ENCODE measurements at places on chromosomes 7 and 10.

- DNase-seq, result no peak
Measured at GRCh38 chr10:99551158-99551557, 18.4 kb downstream of the NKX2-3 start.

- no peak for DNase-seq
Measured at GRCh38 chr7:31688996-31689395, 2.0 kb downstream of the PPP1R17 start.

- DNase-seq, result no peak
Measured at GRCh38 chr7:82258181-82258580, 185.4 kb downstream of the CACNA2D1 start.

DNA sequence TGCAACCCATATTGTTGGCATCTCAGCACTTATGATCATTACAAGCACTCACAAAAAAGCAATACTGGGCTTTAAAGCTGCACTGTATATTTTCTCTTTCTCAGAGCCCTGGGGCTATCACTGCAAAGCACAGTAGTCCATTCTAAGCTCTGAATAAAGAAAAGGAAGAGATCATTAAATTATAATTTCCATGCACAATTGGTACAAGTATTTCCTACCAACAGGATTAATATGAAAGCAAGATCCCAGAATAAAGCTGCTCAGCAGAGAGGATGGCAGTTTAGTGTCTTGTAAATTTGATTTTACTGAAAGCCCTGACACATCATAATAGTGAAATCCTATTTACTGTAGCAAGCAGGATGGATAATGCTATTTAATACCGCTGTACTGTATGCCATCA lies 205.3 kb downstream of the CHCHD3 start:
- no peak for DNase-seq

GRCh38 chr10:49667991-49668390 lies 11.5 kb upstream of the C10orf53 start:
- DNase-seq, result no peak

DNA sequence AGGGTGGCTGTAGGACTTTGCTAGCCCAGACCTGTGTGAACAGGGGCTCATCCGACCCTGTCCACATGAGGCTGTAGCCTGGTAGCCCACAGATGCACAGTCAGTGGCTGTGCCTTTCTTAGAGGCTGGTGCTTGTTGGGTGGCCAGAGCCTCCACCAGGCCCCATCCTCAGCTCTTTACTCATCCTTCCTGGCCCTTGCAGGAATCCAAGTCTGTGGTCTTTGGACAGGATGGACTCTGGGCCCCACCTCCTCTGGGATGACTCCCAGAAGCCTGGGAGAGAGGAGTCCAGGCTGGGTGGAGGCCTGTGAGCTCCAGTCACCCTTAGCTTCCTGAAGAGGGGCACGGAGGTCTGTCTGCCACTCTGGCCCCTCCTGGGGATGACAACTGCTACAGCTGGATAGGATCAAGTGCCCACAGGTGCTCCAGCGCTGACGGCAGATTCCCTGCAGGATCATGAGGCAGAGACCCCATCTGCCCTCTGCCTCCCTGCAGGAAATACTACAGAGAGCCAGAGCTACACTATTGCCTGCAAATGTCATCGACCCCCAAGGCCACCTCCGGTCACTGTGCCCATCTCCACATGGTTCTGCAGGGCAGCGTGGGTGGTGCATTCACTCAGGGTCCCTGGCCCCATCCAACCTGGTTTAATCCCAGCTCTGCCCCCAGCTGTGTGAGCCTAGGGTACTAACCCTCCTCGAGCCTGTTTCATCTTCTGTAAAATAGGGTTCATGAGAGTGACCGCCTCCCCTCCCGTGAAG lies 114.5 kb downstream of the PTPN20 start:
- no peak for DNase-seq

DNA sequence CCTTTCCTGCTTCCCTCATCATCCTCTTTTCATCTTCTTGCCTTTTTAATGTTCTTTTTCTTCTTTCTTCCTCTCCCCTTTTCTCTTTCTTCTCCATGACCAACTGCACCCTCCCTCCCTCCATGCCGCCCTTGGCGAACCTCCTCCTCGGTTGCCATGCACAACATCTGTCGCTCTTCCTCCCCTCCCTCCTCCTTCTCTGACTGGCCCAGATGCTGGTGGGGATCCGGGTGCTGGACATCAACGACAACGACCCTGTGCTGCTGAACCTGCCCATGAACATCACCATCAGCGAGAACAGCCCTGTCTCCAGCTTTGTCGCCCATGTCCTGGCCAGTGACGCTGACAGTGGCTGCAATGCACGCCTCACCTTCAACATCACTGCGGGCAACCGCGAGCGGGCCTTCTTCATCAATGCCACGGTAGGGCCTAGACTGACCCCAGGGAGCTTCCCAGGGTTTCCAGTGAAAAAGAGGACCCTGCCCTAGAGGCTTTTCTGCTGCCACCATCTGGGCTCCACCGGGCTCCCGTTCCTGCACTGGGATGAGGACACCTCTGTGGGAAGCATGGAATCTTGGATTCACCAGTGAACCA lies 11.5 kb upstream of the VSIR start:
- DNase-seq, result no peak

DNA sequence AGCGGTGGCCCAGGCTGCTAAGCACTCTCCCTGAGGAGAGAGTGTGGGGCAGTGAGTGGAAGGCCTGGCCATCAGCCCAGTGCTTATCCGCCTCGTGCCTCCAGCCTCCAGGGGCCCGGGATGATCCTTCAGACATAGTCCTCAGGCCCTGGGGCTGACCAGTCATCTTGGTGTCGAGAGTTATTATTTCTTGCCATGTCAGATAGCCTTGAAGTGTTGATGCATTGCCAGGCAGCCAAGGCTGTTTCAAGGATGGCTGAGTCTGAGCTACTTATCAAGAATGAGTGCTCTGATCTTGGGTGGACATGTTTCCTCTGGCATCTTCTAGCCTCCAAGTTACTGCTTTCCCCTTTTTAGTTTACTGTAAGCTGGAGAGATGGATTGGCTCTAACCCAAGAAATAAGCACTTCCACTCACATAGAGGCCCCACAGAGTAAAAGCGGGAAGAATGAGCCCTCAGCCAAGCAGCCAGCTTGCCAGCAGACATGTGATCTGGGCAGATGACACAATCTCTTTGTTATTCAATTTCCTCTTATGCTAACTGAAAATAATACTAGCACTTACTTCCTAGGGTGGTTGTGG lies 136.5 kb upstream of the NAMPT start:
- no peak for DNase-seq

GRCh38 chr7:105450177-105450861 lies 61.6 kb upstream of the SRPK2 start:
- no peak for DNase-seq

DNA sequence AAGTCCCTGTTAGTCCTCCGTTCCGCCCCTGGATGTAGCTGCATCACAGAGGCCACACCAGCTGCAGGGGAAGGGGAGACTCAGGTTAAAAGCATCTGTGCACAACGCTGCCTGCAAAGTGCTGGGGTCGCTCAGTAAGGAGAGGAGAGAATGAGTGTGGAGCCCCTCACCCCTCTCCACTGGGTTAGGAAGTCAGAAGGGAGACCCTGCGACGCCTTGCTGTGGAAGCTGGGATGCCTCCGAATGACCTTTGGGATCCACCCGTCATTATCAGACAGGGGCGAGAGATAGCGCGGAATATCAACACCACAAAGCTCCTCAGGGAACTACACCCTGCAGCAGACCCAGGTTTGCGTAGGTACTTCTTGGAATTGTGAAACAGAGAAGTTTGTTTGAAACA lies 167.7 kb upstream of the SHH start:
- DNase-seq, result no peak
